ENCODE measurements at places on chromosomes 2 and 18.

GRCh38 chr2:215171151-215171550 lies 32.7 kb upstream of the ABCA12 start:
- DNase-seq: no peak

DNA sequence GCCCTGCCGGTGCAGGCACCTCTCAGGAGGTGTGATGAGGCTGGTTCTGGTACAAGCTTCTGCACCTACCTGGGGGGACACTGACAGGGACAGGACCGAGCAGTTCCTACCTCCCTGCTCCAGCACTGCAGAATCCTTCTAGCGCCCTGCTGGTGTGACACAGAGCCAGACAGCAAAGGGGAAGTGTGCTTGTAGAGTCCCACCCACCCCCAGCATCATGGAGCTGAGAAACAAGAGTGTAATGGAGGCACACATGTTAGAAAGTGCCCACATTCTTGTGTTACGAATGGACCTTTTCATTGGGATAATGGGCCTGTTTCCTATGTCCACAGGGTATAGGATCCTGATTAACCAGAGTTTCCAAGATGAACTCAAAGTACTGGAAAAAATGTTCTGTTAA lies 38.3 kb downstream of the OXER1 start:
- DNase-seq: no peak

- DNase-seq: no peak
Measured at GRCh38 chr2:233983445-233983844, 66.3 kb downstream of the TRPM8 start.

- DNase-seq: no peak
Measured at GRCh38 chr2:142052220-142052863, 78.5 kb downstream of the LRP1B start.

DNA sequence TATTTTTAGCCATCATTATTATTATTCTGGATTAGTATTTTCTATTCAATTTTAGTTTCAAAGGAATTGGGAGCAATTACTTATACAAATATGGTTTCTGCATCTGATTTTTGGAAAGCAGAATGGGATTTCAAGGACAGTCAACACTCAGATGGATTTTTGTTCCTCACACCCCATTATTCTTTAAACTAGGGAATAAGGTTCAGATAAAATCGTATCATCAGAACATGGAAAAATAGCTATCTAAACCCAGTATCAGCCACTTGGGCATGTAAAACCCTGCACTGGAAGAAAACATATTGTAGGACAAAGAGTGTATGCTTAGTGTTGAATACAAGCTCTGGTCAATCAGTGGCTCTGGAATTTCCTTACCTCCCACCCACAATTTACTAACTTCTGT lies 452.5 kb downstream of the ZNF516 start:
- DNase-seq: no peak

- no peak for DNase-seq
Measured at GRCh38 chr2:127597984-127598380, 48.0 kb upstream of the GPR17 start.

- no peak for DNase-seq
Measured at GRCh38 chr2:76296438-76296837, 585.7 kb upstream of the GCFC2 start.

DNA sequence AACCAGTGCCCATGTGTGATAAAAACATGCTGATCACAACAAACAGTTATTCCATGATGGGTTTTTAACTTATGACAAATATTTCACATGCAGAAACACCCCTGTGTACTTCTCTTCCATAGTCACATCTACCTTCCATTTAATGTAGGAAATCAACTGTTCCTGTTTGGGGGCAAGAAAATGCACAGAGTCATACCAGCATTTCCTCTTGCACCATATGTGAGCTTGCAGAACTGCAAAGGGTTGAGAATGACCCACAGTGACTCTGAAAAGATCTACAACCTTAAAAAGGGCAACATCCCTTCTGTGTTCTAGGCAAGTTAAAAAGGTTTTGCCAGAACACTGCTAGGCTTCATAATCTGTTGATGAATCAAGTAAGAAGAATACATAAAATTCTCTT lies 9.9 kb downstream of the BMP10 start:
- no peak for DNase-seq

- no peak for DNase-seq
Measured at GRCh38 chr18:55095584-55095983, 136.3 kb upstream of the CCDC68 start.

DNA sequence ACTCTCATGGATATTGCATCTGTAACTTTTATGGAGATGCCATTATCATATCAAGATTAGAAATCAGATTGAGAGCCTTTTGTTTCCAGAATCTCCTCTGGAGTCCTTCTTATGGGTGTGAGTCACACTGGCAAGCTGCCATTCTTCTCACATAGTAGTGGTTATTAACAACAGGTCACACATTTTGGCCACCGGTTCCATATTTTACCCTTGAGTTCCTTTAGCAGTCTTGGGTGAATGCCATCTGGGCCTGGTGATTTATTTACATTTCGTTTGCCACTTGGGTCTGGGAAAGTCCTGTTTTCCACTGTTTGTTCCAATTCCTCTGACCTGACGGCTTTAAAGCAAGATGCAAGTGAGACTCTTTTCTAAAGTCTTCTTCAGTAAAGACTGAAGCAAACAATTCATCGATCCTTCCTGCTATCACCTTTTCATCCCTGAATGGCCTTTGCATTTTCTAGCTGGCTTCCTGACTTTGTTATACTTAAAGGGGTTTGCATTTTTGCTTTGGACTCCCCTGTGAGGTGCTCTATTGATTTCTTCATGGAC lies 80.5 kb upstream of the CAVIN2 start:
- DNase-seq: no peak

DNA sequence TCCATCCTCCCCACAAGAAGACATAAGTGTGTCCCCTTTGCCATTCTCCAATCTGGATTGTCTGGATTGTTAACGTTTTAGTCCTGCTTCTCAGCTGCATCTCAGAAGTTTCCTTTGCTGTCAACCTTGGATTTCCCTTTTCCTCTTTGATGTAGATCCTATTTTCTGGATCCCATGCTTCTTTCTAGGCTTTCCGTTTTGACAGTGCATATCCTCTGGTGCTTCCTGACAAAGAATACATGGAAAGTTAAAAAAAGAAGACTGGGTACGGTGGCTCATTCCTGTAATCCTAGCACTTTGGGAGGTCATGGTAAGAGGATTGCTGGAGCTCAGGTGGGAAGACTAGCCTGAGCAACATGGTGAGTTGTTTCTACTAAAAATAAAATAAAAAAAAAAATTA lies 26.8 kb downstream of the ABI2 start:
- DNase-seq: no peak

DNA sequence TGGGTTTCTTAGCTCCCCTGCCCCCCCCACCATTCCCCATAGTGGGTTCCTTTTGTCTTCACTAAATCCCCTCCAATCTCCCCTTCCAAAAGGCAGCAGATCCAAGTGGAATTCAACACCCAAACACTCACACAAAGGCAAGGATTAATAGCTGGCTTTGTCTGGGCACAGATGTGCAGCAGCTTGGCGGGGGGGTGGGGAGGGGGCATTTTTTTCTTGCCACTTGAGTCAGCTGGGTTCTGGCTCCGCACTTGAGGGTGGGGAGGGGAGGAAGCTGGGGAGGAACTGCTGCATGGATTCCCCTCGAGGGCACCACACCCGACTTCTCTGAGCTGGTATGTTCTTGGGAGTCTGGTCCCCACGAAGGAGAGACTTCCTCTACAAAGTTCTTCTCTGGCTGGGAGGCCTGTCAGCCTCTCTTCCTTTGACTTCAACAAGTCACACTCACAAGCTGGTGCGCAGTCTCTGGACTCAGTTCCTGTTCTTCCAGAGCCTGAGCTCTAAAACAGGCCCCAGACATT lies 36.0 kb downstream of the SERTAD2 start:
- no peak for DNase-seq

GRCh38 chr18:11946756-11947155 lies 34.6 kb upstream of the IMPA2 start:
- no peak for DNase-seq

- no peak for DNase-seq
Measured at GRCh38 chr2:118535818-118536212, 311.6 kb downstream of the EN1 start.

DNA sequence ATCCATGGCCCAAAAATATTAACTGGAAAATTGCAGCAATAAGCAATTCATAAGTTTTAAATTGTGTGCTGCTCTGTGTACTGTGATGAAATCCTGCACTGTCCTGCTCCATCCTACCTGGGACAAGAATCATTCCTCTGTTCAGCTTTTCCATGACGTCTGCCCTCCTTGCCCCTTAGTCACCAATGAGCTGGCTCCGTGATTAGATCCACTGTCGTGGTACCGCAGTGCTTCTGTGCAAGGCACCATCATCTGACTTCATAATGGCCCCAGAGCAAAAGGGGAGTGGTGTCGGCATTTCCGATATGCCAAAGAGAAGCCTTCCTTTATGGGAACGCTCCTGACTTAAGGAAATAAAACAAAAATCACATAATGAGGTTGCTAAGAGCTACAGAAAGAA lies 3.4 kb upstream of the FAHD2A start:
- no peak for DNase-seq

- DNase-seq: no peak
Measured at GRCh38 chr2:37387148-37387835, 42.9 kb downstream of the QPCT start.

DNA sequence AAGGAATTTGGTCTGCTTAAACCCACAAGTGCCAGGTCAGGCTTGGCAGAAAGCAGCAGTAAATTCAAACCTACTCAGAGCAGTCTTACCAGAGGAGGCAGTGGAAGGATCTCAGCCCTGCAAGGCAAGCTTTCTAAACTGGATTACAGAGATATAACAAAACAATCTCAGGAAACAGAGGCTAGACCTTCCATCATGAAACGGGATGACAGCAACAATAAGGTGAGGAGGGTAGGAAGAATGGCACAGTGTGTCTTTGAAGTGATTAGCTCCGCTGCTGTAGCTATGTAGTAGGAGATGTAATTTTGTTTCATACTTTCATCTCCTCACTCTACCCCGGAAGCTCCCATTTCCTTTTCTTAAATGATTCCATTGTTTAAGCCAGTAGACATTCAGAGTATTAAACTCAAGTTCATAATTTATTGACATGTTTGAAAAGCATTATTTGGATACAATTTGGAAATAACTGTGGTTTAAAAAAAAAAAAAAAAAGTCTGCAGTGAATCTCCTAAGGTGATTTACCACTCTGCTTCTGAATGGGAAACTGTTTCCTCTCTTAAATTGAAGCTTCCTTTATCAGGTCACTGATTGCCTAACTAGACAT lies 29.4 kb upstream of the DYSF start:
- DNase-seq: no peak
